Activated naive CD4-positive, alpha-beta T cell treated with anti-CD3 and anti-CD28 coated beads, Interleukin-2, amount 50 U/mL, for 16 hours (primary cell): ENCODE measurements at places on chromosomes 5 and 9.

DNA sequence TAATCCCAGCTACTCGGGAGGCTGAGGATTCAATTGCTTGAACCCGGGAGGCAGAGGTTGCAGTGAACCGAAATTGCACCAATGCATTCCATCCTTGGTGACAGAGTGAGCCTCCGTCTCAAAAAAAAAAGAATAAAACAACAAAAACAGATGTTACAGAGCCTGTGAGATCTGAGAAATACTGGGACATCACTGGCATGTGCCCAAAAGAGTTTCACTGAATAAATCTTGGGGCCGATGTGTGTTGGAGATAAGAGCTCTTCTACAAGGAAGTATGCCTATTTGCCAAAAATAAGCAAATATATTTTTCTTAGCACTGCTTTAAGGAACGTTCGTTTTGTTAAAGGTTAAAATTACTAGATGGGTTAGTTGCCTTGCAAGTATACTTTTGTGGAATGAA lies 55.1 kb downstream of the KIAA1958 start:
- no peak for DNase-seq

GRCh38 chr5:142876817-142877216 lies 106.6 kb downstream of the ARHGAP26 start:
- no peak for DNase-seq

DNA sequence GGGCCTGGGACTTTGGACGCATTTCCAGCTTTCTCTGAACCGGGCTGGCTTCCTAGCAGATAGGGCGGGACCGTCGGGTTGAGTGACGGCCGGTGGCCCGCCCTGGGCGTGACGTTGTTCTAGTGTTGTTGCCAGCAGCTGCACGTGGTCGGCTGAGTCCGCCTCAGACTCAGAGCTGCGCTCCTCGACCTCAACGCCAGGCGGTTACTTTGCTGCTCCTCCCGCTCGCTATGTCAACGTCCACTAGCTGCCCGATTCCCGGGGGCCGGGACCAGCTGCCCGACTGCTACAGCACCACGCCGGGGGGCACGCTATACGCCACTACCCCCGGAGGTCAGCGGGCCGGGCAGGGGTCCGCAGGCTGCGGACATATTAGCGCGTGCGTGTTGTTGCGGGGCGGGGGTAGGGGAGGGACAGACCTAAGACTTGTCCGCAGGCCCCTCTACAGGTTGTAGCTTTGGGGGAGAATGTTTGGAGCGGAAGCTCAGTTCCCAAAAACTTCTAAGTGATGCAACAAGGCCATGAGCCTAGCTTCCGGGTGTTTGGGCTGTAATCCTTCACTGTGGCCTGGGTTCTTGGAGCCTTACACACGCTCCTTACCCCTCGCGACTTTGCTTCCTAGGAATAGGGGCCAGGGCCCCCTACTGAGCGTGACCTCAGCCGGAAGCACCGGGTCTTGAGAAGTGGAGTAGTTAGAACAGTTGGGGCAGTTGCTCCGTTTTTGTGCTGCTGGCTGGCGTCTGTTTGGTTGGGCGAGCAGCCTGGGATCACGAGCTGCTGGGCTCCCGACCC lies at the start of gene EIF4EBP3:
EIF4EBP3 (plus strand) TSS at position 155 of the 792 bp plus-strand sequence; CDS start at position 231, 76 bp downstream.
- DNase-seq = peak; percentile 89

DNA sequence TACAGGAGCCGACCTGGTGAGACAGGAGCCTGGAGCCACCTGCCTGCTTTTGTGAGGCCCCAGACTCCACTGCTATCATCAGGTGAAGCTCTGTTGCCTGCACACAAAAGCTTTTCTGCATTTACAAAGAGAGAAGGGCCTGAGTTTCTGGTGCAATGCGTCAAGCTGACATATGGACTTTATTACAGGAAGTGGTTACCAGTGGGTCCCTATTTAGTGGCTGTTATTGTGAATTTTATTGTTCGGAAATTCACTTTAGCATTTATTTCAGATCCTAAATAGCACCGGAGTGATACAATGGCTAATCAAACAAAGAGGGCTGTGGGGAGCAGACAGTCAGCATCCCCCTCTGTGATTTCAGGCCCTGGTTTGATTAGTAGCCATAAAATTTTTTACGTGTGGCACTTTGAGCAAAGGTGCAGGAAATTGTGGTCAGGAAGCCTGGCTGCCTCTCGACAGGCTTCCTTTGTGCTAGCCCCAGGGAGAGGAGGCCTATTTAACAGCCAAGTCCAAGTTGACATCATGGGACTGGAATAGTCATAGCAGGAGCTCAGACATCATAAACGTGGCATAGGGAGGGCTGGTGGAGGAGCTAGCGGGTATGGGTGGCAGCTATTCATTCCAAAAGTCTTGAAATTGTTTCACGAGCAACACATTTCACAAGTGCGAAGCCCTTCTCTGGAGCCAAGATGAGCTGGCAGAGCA lies 8.4 kb downstream of the TGFBI start:
- DNase-seq = no peak

GRCh38 chr9:26331223-26331622 lies 561.4 kb downstream of the CAAP1 start:
- DNase-seq = no peak

- no peak for DNase-seq
These were observed 1655.8 kb downstream of the MAT2B start for GRCh38 chr5:165161204-165161603.

DNA sequence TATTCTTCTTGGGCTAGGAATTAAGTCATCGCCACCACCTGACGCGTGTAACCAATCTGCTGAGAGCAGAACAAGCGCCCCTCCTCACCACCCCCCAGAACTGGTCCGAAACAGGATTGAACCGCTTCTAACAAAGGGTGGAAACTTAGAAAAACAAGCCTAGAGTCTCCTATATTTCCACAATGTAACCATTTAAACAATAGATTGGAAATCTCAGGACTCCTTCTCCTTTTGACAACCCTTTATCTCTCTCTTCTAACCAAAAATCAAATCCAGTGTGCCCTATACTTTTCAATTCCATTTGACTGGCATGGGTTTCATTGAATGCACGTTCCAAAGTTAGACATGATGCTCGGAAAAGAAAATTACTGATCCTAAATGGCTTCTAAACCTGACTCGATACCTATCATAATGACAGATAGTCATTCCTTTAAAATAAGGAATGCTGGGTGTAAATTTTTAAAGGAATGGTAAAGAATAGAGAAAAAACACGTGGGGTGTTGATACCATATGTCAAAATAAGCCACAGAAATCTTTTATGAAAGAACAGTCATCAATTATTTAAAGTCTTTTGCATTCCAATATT lies 1.2 kb downstream of the ARRDC3 start:
- peak; percentile 80 for DNase-seq

GRCh38 chr5:11334404-11334803 lies 569.8 kb downstream of the CTNND2 start:
- no peak for DNase-seq

GRCh38 chr9:24624481-24624880 lies 78.8 kb upstream of the IZUMO3 start:
- DNase-seq = no peak

GRCh38 chr5:97111616-97112015 lies 30.8 kb downstream of the LIX1 start:
- no peak for DNase-seq

GRCh38 chr9:118325757-118326156 lies 621.6 kb downstream of the TLR4 start:
- no peak for DNase-seq

- no peak for DNase-seq
These were observed 74.3 kb upstream of the SSBP2 start for GRCh38 chr5:81825237-81825636.

DNA sequence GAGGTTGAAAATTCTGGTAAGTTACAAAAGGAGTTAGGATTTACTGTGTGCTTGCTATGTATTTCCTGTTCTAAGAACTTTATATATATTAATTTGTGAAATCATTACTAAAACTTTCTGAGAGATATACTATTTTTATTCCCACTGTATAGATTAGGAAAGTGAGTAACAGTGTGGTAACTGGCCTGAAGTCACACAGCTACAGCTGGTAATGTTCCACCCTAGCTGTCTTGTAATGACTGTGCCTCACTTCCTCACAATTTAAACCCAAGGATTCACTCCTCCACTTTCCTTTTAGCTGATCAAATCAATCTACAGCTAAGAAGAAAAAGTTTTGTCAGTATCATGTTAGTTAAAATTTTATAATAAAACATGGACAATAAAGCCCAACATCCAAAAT lies 278.8 kb downstream of the GAS1 start:
- no peak for DNase-seq
